ENCODE measurements at places on chromosomes 6 and 20.

DNA sequence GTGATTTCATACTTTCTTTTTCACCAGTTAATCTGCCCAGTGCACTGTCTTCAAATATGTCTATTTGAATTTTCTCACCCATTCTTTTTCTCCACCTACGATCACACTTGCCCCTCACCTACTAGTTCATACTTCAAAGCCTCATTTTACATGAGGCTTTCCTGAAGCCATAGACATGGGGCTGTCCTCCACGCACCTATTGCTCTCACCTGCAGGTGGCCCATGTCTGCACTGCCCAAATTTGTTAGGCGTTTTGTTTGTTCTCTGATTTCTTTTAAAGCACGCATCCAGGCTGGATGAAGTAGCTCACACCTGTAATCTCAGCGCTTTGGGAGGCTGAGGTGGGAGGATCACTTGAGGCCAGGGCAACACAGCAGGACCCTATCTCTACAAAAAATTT, 106.8 kb upstream of the RIPOR2 start:
- no peak for DNase-seq

DNA sequence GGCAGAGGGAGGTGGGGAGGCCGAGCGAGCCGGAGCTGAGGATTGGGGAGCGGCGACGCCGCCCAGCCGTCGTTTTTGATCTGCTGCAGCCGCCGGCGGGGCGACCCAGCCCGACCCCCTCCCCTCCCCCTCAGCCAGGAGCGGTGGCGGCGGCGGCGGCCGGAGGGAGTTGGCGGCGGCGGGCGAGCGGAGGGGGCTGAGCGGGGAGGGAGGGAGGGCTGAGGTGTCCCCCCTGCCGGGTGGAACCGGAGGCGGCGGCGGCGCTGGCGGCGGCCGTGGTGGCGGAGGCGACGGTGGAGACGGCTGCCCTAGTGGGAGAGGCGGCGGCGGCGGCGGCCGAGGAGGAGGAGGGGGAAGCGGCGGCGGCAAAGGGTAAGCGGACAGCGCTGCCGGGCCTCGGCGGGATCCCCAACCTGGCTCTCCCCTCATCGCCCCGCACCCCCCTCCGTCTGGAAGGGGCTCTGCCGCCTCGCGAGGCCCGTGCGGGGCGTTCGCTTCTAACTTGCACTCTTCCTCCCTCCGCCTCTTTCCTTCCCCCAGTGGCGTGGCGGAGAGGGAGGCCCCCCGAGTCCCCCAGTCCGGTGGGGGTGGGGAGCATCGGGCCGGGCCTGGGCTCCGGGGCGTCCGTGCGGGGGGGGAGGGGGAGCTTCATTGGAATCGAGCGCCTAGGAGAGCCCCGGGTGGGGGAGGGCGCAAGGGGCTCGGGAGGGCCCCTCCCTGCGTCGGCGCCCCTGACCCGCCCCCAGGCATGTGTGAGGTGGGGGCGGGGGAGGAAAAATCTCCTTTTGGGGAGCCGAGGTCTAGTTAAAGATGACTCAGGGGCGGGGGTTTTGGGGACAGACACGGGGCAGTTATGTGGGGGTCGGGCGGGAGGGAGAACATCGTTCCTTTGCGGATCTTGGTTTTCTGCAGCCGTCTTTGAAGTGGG, at the start of gene TAB2:
TSS of gene TAB2 (plus strand) at position 69 of the 928 bp plus-strand sequence. CDS start 52,286 bp downstream, outside the sequence.
- no peak for DNase-seq

- DNase-seq = no peak
Observed at GRCh38 chr6:39387785-39388184, 65.3 kb upstream of the KCNK16 start.

- DNase-seq = no peak
Observed at GRCh38 chr6:14428269-14428668, 310.7 kb downstream of the CD83 start.

- no peak for DNase-seq
Observed at GRCh38 chr6:3813150-3813780, 35.9 kb upstream of the FAM50B start.

GRCh38 chr6:110979565-110980101, 2.2 kb upstream of the RPF2 start:
- no peak for DNase-seq

DNA sequence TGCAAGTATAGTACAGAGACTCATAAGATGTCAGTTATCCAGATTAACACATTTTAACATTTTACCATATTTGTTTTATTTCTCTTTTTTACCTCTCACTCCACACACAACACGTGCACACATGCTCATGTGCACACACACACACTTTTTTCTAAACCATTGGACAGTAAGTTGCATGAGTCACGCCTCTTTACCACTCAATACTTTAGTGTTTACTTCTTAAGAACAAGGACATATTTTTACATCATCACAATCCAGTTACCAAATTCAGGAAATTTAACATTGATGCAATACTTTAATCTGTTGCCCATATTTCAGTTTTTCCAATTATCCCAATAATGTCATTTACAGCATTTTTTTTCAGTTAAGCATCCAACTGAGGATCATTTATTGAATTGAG, 109.0 kb downstream of the RIN2 start:
- no peak for DNase-seq

- no peak for DNase-seq
Observed at GRCh38 chr6:24415753-24416152, 13.0 kb downstream of the MRS2 start.

GRCh38 chr6:142838821-142839685, 105.9 kb downstream of the HIVEP2 start:
- DNase-seq = no peak

GRCh38 chr20:2738331-2739041, 45.9 kb downstream of the EBF4 start:
- no peak for DNase-seq

GRCh38 chr6:30322527-30323501, 3.9 kb upstream of the TRIM39 start:
- no peak for DNase-seq

GRCh38 chr6:85372188-85372914, 77.5 kb upstream of the NT5E start:
- no peak for DNase-seq

GRCh38 chr20:17161673-17162481, 65.0 kb upstream of the PCSK2 start:
- no peak for DNase-seq

DNA sequence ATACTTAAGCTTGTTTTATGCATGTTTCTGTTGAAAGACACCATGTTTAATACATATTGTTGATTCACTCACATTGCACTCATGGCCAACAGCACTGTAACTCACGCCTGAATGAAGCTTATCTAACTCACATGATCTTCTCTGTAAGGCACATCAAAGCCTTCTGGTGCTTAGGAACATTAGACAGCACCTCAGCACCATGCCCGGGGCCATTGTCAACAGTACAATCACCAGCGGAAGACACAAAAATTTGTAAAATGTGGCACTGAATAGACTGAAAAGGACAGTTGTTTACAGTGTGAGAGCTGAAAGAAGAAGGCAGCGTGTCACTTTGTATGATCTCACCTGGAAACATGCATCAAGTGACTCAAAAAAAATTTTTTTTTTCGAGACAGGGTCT, 8.9 kb upstream of the TCF15 start:
- DNase-seq = no peak

DNA sequence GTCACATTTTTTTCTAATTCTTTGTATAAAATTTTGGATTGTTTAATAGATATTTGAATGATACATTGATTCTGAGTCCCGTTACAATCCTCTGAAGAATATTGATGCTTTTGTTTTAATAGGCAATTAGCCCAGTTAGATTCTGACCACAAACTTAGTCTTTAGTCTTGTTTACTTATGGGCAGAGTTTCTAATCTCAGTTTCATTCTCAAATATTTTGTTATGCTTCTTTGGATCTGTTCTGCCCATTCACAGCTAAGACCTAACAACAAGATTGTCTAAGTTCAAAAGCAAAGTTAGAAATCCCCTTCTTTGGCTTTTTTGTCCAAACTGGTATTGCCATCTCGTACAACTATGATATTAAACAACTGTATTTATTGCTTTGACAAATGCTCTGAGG, 58.0 kb downstream of the TBXT start:
- DNase-seq = no peak

DNA sequence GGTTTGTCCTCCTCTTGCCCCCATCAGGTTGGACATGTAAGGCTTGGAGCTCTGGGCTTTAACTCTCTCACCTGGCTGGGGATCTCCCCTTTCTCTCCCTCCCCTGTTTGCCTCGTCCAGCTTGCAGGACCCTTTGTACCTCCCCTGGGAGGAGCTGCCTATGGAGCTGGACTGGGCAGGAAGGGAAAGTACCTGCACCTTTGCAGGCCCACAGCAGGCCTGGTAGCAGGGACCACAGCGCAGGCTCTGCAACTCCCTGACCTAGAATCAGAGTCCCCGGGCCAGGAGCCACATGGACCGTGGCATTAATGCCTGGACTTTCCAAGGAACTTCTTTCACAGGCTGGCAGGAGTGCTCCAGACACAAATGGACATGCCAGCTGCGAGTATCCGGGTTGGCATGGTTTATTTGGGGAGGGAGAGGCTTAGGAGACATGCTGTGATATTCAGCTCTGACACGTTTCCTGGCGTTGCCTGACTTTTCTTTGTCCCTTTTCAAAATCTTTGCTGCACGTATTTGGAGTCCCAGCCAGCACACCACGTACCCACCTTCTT, 268.5 kb upstream of the EXOC2 start:
- DNase-seq = no peak

DNA sequence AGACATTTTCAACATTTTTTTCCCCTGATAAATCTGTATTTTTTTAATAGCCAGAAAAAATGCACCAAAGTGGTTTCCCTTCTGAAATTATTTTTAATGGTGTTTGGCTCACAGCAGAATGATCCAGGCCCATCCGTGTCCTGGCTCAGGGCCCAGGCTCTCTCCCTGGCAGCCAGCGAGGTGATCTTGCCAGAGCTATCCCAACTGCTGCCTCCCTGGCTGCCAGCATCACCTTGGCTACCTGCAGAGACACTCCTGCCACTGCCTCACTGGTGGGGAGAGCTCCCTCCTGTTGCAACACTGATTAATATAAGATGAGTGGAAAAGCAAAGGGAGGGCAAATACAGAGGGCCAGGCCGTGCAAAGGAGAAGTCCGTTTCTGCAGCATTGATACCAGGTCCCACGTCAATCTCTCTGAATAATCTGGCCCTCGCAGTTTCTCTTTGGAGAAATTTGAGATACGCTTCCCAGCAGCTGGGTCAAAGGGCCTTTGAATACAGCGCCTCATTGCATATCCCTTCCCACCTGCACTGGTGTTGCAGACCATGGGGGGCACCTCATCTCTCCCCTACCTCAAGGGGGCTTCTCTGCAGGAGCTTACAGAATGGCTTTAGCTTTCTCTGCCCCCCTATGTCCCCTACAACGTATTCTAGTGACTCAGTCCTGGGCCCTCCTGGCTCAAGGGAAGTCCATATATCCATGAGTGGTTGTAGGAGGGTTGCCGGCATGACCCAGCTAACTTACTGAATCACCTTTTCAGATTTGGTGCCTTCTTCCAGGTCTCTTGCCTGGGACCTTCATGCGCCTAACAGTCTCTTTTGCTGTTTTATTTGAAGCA, 12.8 kb upstream of the DSTN start:
- peak; percentile 82 for DNase-seq

- no peak for DNase-seq
Observed at GRCh38 chr6:56101141-56101553, 146.2 kb downstream of the COL21A1 start.

DNA sequence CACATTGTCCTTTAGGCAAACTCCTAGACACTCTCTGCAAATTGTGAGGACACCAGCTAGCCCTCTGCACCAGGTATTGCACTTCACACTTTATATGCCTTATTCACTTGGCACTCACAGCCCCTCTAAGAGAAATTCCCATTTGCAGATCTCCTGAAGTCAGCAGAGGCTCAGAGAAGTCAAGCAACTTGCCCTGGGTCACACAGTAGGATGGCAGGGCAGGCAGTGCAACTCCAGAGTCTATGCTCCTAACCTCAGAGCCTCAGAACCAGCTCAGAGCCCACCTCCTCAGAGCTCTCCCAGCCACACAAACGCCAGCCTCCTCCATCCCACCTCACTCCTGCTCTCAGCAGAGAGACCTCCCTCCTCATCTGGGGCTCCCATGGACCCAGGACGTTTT, 52.4 kb upstream of the BLCAP start:
- no peak for DNase-seq

DNA sequence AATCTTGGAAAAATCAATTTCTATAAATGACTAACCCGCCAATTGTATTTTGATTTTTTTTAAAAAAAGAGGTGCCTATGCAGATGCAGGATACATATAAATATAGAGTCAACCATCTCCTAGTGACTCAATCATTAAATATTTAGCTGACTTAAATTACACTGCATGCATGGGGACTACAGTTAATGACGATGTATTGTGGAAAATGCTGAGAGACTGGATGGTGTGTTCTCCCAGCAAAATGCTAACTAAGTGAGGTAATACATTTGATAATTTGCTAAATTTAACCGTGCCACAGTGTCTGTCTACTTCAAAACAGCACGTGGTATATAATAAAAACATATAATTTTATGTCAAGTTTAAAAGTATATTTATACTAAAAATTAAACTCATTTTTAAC, 341.6 kb downstream of the PRKN start:
- no peak for DNase-seq

- no peak for DNase-seq
Observed at GRCh38 chr6:50974319-50974718, 155.6 kb downstream of the TFAP2B start.

DNA sequence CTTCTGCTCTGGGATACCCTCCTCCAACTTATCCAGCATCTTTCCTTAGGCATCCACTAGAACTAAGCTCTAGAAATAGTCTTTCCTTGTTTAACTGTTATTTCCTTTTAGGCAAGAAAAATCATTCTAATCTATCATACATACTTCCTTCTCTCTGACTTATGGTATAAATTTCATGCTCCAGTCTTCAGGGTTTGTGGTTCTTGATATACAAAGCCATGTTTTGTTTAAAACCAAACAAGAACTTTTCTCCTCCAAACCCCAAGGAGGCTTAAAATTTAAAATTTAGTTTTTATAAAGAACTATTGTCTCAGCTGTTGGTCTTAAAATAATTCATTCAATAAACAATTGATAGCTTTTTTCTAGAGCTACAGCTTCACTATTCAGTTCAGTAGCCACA, 77.2 kb downstream of the CD164 start:
- no peak for DNase-seq

DNA sequence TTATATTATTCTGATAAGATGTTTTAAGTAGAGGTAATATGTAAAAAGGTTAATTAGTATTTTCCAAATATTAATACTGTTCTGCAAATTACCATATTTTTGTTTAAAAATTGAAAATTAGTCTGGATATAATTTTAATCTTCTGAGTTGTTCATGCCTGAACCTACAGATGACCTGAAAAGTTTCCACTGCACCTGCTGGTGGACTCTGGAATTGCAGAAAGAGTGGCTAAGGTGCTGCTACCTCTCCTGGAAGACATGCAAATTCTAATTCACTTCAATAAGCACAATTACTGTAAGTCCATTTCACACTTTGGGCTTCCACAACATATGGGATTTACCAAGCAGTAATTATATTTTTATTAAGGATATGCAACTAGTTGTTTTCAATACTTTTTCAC, 77.7 kb upstream of the OLIG3 start:
- no peak for DNase-seq

- no peak for DNase-seq
Observed at GRCh38 chr6:100461278-100461916, 3.3 kb downstream of the SIM1 start.

- DNase-seq = no peak
Observed at GRCh38 chr6:63589952-63590411, 17.7 kb downstream of the LOC128125822 start.

- no peak for DNase-seq
Observed at GRCh38 chr6:7649037-7649810, 59.2 kb downstream of the SNRNP48 start.

GRCh38 chr6:132515386-132515785, 2.5 kb upstream of the STX7 start:
- no peak for DNase-seq

Measured in NCI-H2029 treated with DMSO at 0.1 percent for 48 hours (cell line).